Activated effector memory CD4-positive, alpha-beta T cell treated with anti-CD3 and anti-CD28 coated beads, Interleukin-2, amount 50 U/mL, for 16 hours (primary cell): ENCODE measurements at places on chromosomes 11 and 22.

- DNase-seq, result no peak
Measured at GRCh38 chr11:77672264-77672663, 34.7 kb upstream of the CLNS1A start.

GRCh38 chr11:85930879-85931366 lies 75.7 kb downstream of the CCDC83 start:
- DNase-seq, result no peak

GRCh38 chr22:29138556-29139305 lies 65.9 kb downstream of the KREMEN1 start:
- no peak for DNase-seq

DNA sequence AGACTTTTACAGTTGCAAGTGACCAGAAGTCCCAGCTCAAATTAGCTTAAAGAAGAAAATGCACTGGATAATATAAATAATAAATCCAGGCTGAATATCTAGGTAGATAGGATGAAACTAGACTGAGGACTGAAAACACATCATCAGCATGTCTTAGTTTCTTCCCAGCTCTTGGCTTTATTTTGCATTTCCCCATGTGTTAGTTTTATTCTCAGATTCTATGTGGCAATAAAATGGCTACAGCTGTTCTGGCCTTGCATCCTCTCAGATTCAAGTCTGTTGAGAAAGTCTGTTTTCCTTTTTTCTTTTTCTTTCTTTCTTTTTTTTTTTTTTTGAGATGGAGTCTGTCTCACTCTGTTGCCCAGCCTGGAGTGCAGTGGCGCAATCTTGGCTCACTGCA lies 22.6 kb upstream of the CAT start:
- DNase-seq, result no peak

GRCh38 chr11:125163431-125164063 lies 1.0 kb upstream of the PKNOX2 start:
- no peak for DNase-seq

- no peak for DNase-seq
Measured at GRCh38 chr22:46146329-46146728, 4.0 kb upstream of the PPARA start.

DNA sequence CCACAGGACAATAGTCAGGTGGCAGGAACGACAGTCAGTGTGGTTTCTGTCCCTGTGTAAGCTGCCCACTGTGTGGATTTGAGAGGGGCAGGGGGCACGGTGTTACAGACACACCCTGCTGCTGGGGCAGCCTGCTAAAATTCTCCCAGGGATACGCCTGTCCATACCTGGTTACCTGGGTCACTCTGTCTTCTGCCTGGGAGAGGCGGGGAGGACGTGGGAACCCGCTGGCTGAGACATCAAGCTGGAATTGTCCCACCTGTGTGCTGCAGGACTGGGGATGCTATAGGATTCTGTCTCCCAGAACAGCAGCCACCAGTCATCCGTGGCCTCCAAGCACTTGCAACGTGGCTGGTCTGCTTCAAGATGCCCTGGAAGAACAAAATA lies 63.8 kb upstream of the LINC01488 start:
- DNase-seq, result no peak

DNA sequence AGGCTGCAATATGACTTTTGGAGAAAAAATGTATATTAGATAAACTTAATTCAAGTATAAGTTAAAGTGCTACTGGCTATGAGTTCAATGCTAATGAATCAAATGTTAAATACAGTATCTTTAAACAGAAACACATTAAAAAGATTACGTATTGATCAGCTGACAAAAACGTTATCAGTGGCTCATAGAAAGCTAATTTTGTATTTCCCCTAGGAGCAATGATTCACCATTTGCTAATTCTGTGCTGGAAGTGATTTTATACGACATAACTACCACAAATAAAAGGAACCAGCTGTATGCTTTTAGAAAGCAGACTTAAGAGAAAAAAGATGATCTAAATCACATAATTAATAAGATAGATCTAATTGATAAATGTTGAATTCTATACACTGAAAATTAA lies 43.6 kb downstream of the MRE11 start:
- DNase-seq, result no peak

DNA sequence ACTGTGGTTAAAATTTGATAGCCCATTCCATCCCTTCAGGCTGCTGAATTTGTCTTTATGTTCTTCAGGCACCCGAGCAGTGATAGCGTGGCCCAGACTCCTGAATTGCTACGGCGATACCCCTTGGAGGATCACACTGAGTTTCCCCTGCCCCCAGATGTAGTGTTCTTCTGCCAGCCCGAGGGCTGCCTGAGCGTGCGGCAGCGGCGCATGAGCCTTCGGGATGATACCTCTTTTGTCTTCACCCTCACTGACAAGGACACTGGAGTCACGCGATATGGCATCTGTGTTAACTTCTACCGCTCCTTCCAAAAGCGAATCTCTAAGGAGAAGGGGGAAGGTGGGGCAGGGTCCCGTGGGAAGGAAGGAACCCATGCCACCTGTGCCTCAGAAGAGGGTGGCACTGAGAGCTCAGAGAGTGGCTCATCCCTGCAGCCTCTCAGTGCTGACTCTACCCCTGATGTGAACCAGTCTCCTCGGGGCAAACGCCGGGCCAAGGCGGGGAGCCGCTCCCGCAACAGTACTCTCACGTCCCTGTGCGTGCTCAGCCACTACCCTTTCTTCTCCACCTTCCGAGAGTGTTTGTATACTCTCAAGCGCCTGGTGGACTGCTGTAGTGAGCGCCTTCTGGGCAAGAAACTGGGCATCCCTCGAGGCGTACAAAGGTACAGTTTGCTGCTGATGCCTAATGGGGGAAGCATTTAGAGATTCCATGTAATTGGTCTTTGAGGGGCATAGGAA lies 4.7 kb downstream of the MADD start:
- no peak for DNase-seq

DNA sequence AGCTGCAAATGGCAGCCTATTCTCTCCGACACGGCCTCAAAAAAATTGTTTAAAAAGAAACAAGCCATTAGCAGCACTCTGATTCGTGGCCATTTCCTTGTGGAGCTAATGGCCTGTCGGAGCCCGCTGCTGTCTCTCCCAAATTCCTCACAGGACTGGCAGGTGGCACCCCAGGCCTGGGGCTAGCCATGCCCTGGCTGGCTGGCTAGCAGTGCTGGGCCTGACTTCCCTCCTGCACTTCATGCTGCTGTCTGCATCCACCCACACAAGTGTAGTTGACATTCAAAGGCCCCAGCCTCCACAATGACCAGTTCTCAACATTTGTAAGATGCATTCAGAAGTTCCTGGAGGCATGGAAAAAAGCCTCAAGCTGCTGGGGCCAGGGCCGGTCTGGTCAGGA lies 61.5 kb downstream of the SMCO4 start:
- no peak for DNase-seq

- no peak for DNase-seq
Measured at GRCh38 chr11:16195651-16196050, 160.7 kb downstream of the SOX6 start.

DNA sequence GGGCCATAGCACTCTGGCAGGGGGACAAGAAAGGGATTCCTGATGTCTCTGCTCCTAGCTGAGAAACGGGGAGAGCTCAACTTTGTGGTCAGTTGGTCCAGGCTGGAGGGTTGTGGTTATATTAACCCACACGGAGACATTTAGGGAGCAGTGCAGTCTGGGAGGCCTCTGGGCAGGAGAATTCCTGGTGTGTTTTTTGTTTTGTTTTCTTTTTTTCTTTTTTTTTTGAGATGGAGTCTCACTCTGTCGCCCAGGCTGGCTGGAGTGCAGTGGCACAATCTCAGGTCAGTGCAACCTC lies 88.0 kb upstream of the SHISAL1 start:
- no peak for DNase-seq

DNA sequence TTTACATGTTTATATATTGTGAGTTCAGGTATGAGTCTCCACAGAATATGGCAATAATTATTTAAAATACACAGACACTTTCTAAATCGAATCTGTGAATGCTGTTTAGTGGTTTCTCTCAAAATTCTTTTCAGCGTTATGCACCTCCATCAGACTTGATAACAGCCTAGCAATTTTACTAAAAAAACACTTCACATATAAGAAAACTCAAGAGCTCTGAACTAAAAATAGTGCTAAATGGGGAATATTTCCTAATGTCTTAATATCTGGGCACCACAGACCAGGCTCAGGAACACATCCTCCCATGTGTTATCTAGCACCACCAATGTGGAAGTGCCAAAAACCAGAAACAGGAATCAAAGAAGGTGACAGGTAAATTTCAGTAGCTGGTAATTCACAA lies 47.9 kb downstream of the ARHGAP32 start:
- DNase-seq, result no peak

GRCh38 chr22:48889209-48889830 lies 938.4 kb downstream of the BRD1 start:
- DNase-seq, result peak; percentile 33

GRCh38 chr22:19648419-19648929 lies 65.8 kb upstream of the SEPTIN5 start:
- DNase-seq, result no peak

- DNase-seq, result no peak
Measured at GRCh38 chr22:27213766-27214581, 556.6 kb downstream of the MIAT start.

- DNase-seq, result no peak
Measured at GRCh38 chr11:93484716-93485115, 58.5 kb downstream of the SMCO4 start.

GRCh38 chr22:32920032-32920628 lies 118.6 kb downstream of the TIMP3 start:
- DNase-seq, result no peak

GRCh38 chr11:76856571-76856970 lies 4.1 kb upstream of the ACER3 start:
- DNase-seq, result no peak

DNA sequence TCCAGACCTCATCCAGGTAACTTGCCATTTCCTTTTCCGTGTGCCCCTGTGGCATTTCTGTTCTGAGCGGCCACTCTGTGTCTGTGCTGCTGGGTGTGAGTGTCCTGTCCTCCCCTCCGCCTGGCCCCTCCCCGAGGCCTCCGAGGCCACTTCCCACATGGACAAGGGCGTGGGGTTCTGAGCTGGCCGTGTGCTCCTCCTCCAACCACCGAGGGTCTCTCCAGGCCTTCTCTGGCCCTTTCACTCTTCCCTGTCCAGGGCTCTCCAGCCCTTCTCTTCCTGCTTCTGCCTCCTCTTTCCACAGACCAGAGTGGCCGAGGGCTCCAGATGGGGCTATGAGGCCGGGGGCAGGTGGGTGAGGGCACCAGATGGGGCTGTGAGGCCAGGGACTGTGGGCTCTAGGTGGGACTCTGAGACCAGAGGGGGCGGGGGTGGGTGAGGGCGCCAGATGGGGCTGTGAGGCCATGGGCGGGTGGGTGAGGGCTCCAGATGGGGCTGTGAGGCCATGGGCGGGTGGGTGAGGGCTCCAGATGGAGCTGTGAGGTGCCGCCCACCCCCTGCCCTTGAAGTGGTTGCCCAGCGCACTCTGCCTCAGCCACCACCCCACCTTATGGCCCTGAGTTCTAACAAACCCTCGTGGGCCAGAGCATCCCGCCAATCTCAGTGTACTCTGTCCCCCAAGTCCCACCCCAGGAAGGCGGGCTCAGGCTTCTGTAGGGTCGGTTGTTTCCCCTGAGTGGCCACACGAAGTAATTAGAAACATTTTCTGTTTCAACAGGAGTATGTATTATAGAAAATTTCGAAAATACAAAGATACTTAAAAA lies 24.1 kb downstream of the PTDSS2 start:
- no peak for DNase-seq

- DNase-seq, result peak; percentile 64
Measured at GRCh38 chr11:13939961-13940906, 22.3 kb upstream of the SPON1 start.

GRCh38 chr22:35634943-35635540 lies 13.2 kb upstream of the APOL6 start:
- peak; percentile 50 for DNase-seq

DNA sequence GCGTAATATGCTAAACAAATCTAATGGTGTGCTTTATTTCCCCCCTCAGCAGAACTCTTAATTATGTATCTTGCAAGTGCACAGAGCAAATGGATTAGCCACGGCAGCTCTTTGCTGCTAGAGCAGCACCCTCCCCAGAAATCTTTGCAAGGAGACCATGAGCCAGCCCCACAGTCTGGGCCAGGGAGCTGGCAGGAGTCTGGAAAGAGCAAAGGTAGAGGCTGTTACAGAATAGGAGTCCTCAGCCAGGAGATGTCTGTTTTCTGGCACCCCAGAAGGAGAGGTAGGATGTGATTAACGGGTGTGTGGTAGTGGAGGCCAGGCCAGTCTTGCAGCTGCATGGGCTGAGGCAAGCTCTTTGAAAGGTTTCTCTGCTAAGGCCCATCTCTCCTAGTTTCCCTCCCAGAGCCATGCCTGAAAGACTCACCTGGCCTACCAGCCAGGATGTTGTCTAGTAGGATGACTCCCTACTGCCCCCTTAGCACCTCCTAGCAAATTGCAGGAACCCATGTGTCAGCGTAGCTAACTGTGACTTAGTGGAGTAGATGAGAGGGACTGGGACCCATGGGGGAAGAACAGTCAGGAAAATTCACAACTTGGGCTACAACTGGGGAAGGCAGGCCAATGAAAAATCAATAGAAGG lies 557.2 kb downstream of the BUD13 start:
- peak; percentile 38 for DNase-seq

GRCh38 chr11:24324211-24324610 lies 172.6 kb upstream of the LUZP2 start:
- DNase-seq, result no peak

DNA sequence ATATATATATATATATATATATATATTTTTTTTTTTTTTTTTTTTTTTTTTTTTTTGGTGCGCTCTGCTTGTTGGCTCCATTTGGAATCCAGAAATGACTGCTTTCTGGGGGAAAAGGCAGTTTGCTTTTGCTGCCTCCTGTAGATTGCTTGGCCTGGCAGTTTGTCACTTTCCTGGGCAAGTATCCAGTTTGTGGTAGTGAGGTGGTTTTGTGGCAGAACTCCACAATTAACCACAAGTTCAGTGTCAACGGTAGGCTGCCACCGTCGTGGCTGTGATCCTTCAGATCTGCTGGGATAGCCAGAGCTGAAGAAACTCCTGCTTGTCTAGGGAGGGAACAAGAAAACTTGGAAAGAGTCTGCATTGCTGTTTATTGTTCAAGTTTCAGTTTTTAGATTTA lies 5.0 kb upstream of the PDE3B start:
- DNase-seq, result no peak

GRCh38 chr11:10844796-10845195 lies 13.1 kb downstream of the ZBED5 start:
- DNase-seq, result no peak

GRCh38 chr11:100777736-100778135 lies 90.6 kb downstream of the ARHGAP42 start:
- no peak for DNase-seq

DNA sequence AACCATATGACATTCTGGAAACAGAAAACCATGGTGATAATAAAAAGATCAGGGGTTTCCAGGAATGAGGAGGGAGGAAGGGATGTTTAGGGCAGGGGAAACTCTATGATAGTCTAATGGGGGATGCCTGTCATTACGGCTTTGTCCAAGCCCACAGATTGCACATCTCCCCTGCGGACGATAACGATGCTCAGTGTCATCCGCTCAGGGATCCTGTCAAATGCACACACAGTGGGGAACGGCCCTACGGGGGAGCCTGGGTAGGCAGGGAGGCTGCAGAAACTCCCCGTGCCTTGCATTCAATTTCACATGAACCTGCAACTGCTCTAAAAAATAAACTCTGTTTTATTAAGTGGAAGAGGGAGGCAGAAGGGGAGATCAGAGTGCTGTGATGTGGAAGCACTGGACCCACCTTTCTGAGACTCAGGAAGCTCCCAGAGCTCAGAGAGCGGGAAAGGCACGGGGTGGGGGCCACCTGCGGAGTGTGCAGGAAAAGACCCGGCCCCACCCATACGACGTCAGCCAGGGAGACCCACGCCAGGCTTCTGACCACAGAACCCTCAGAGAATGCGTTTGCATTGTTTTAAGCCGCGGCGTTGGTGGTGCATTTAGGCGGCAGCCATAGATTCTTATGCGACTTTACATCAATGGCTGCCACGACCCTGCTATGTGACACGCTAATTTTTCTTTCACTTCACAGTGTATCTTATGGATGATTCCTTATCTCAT lies 543.5 kb downstream of the BRD1 start:
- no peak for DNase-seq
